ENCODE measurements at places on chromosomes 11 and 22.

- no peak for DNase-seq
Observed at GRCh38 chr11:3159296-3160190, 5.6 kb downstream of the OSBPL5 start.

- DNase-seq, result no peak
Observed at GRCh38 chr22:28132466-28132865, 213.4 kb upstream of the PITPNB start.

- no peak for DNase-seq
Observed at GRCh38 chr11:9760193-9760575, 96.3 kb downstream of the SWAP70 start.

DNA sequence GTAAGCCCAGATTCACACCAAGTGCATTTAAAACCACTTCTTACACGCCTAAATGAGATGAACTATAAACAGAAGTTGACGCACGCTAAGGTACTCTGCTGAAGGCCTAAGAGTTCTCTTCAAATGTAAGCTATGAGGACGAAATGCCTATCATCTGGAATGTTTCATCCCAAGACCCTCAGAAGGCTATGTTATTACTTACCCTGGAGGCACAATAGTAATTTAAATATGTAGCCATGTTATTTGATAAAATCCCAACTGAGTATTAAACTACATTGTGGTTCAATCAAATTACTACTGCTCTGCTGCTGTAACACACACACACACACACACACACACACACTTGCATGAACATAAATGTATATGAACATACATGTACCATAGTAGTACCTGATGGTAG is 47.6 kb downstream of the MAML2 start:
- no peak for DNase-seq

GRCh38 chr22:24030186-24030702 is 19.1 kb downstream of the CABIN1 start:
- DNase-seq, result no peak

- DNase-seq, result no peak
Observed at GRCh38 chr11:10937385-10937771, 79.5 kb upstream of the ZBED5 start.

DNA sequence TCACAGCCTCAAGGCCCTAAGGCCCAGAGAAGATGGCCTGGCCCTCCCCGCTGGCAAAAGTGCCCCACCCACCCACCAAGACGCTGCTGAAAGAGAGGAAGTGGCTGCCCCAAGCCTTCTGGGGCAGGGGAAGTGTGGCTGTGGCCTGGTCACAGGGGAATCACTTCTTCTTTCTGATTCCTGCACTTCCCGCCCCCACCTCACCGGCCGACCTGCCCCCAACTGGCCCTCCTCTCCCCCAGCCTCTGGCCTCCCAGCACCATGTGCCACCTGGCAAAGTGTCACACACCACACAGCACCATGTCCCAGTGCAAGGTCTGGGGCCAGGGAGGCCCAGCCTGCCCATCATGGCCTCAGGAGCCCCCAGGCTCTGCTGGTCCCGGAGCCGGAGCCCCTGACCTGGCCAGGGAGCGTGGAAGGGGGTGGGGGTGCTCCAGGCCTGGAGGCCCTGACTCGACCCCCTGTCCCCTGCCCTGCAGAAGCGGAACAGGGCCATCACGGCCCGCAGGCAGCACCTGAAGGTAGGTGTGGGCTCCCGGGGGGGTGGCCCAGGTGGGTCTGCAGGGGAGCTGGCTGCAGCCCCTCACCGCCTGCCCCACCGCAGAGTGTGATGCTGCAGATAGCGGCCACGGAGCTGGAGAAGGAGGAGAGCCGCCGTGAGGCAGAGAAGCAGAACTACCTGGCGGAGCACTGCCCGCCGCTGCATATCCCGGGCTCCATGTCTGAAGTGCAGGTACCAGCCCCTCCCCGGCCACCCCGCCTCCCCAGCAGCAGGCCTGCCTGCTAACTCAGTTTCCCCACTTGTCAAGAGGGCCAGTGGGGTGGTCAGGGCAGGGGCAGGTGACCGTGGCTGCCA is 1.4 kb downstream of the TNNI2 start:
- no peak for DNase-seq

- DNase-seq, result no peak
Observed at GRCh38 chr11:117016246-117016645, 82.0 kb downstream of the SIK3 start.

GRCh38 chr11:102522312-102523188 is 8.0 kb downstream of the MMP7 start:
- no peak for DNase-seq

- DNase-seq, result no peak
Observed at GRCh38 chr11:117900720-117901440, 24.4 kb upstream of the FXYD6 start.

GRCh38 chr22:37259540-37260029 is 15.5 kb upstream of the RAC2 start:
- no peak for DNase-seq

DNA sequence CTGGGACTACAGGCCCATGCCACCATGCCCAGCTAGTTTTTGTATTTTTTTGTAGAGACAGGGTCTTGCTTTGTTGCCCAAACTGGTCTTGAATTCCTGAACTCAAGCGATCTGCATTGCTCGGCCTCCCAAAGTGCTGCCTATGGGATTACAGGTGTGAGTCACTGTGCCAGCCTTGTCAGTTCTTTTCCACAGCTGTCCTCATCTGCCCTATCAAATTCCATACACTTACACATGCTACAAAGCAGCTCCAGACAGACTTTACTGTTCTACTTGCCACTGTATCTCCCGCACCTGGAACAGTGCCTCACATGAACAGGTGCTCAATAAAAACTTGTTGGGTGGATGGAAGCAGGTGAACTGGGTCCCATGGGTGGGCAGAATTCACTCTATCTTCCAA is 8.2 kb downstream of the STX5 start:
- no peak for DNase-seq

- DNase-seq, result no peak
Observed at GRCh38 chr11:574632-575312, 1.5 kb upstream of the PHRF1 start.

- no peak for DNase-seq
Observed at GRCh38 chr11:46345131-46345597, 2.1 kb upstream of the DGKZ start.

GRCh38 chr11:93543292-93543977 is at the start of gene SMCO4:
TSS of gene SMCO4 (minus strand) at chr11:93543391. CDS start at chr11:93479189, 64,202 bp downstream.
- no peak for DNase-seq

- no peak for DNase-seq
Observed at GRCh38 chr22:37435970-37436603, 8.8 kb upstream of the ELFN2 start.

DNA sequence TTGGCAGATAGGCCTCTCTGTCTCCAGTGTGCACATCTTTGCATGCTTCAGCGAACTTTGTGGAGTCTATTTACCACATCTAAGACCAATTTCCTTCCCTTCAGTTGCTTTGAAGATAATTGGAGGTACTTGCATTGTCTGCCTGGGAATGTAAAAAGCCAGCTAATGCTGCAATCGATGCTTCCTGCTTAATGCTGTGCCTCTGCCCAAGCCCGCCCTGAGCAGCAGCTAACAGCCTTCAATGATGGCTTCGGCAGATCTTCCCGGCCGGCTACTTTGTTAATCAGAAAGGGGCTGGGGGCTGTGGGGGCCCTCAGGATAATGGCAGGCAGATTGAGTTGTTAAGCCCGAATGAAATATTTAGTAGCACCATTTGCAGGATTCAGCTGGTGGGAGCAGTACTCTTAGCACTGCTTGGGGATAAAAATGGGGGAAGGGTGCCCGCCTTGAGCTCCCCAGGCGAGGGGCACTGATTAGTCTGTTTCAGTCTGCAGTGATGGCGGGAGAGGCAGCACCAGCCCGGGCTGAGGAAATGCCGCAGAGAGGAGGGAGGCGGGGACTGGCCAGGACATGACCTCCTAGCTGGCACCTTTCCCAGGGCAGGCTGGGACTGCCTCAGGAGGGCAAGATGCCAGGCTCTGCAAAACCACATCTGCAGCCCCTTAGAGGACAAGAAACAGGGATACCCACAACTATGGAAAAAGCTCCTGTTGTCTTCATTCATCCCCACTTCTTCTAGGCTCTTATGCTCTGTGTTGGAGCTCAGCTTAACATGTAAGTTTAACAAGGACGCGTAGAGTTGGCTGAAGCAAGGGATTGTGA is 460.0 kb downstream of the BUD13 start:
- no peak for DNase-seq

GRCh38 chr22:37014835-37015586 is 4.2 kb downstream of the TST start:
- no peak for DNase-seq

DNA sequence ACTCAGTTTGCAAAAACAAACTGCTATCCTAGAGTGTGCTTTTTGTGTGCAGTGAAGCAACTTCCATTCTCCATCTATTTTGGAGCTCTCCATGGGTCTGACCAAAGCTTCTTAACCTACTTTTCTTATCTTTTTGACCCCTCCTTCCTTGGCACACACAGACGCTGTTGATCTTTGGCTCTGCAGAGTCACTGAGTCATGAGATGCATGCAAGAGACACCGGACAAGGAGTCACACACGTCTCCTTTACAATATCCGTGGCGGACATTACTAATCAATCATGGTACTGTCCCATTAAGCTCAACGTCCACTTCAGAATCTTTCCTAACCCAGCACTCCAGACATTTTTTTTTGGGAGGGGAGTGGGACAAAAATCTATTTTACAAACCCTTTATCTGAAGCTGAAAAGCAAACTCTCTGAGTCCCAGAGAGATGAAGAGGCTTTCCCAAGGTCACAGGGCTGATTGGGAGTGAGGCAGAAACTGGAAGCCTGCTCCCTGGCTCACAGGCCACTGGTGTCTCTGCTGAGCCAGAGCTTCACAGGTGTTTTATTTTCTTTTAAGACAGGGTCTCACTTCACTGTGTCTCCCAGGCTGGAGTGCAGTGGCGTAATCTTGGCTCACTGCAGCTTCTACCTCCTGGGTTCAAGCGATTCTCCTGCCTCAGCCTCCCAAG is 165.8 kb upstream of the SYT13 start:
- DNase-seq, result no peak

DNA sequence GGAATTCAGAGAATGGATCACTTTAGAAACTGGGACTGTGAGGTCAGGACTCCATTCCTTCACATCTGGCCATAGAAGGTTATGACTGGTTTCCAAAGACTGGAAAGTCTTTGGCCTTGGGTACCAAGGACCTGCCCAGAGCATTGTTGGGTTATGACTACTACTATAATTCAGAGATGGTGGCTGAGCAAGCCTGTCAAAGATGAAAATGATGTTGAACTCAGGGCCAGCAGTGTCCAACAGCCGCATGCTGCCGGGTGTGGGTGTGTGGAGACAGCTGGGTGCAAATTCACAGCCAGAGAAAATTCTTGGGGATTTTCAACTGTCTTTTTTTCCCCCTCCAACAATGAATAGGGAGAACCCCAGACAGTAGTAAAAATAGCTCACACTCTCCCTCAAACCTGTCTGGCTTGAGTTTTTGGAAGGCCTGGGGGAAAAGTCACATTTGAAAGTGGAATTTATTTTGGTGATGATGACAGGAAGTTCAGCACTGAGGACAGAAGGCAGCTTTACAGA is 166.8 kb upstream of the NCAM1 start:
- DNase-seq, result no peak

- no peak for DNase-seq
Observed at GRCh38 chr22:47582067-47582466, 819.6 kb downstream of the TBC1D22A start.

DNA sequence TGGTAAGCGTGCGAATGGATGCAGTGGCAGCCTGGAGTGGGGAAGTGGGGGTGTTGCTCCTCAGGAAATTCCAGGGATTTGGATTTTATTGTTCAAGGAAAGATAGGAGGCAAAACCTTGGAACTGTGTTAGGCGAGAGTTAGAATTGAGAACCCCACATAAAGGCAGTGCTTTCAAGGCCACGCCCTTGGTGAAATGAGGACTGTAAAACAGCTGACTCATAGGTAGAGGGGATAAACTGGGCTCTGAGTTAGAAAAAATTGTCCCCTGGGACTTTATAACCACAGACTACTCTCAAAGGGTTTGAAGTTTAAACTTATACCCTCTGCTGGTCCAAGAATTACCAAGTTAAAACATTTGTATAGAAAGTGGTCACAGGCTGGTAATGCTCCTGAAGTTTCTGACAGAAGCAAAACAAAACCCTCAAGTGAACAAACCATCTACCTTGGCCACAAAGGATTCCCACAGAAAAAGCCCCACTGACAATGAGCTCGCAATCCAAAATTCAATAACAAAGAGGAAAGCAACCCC is 250.3 kb upstream of the TBCEL start:
- no peak for DNase-seq

DNA sequence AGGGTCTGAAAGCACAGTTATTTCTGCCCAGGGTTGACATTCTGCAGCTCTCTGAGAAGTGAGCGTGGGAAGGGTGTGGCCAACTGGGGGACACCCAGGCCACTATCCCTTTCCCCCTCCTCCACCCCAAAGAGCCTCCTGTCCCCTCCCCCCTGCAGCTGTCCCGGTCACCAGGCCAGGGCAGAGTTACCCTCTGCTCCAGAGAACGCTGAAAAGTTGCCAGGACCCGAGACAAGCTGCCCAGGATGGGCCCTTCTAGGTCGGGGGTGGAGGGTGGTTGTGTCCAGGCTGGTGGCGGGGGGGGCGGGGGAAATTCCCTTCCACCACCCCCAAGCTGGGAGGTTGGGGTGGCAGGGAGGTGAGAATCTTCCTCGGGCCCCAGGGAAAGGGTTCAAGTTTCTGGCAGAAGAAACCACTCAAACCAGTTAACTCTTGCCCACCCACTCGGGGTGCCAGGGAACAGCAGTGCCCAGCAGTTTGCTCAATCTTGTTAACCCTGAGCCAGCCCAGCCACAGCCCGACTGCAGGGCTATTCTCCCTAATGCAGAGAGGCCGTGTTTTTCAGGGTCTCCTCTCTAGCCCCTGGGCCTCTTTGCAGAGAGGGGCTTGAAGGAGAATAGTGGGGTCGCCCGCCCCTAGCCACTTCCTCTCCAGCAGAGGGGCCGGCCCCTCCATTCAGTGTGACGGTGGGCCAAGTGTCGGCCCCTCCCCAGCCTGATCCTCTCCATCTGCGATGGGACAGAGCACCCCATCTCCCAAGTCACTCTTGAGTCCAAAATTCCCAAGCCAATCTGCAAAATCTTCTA is 697 bp downstream of the LGALS1 start:
- no peak for DNase-seq

- no peak for DNase-seq
Observed at GRCh38 chr11:59611570-59612565, 3.7 kb downstream of the OSBP start.

DNA sequence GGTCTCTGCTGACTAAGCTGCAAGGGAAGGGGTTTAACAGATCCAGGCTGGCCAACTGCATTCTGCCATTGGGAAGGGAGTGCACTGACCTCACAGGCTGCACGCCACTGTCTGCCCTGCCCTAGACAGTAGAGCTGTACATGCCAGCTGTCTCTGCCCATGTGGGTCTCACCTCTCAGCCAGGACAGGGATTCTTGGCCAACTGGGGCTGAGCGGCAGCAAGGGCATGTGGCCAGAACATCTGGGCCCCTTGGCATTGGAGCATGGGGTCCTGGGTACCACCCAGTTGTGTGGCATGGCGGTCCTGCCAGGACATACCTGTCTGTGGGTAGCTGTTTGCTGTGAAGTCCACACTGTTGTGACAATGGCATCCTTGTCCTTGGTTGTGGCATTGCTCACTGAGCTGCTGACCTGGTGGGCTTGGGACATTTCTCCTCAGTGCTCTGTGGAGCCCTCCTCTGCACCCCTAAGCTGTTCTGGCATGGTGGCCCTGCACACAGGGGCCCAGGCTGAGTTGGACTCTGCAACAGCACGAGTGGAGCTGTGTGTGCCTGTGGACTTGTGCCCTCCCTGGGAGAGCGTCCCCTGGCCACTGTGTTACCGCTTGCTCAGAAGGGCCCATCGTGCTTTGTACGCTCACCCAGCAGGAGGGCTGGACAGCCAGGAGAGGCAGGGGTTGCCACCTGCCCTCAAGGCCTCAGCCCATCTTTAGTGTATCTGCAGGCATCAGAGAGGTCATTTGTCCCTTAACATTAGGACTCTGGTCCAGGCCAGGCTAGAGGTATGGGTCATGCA is 46.7 kb downstream of the MED15 start:
- no peak for DNase-seq

GRCh38 chr11:93494357-93494756 is 48.8 kb downstream of the SMCO4 start:
- no peak for DNase-seq

Data from esophagus squamous epithelium (tissue), 5 donors.